ENCODE measurements at places on chromosomes 13 and 19.

DNA sequence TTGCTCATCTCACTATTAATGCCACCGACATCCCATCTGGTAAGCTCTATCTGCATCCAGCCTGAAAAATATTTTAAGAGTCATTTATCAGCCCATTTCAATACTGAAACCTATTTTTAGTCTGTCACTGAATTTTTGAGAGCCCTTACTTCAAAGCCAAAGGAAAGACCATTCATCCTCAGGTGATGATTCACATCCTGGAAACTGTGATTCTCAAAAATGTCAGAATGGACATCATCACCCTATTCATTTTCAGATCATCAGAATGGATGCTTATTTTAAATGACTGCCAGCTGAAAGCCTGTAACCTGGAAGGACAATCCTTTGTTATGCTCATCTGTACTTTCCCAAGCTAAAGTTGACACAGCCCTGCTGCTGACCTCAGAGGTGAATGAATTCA lies 27.0 kb downstream of the TNFSF11 start:
- peak; percentile 39 for DNase-seq

- DNase-seq = peak; percentile 62
These were observed 74.6 kb upstream of the NPAS1 start for GRCh38 chr19:46944918-46945628.

DNA sequence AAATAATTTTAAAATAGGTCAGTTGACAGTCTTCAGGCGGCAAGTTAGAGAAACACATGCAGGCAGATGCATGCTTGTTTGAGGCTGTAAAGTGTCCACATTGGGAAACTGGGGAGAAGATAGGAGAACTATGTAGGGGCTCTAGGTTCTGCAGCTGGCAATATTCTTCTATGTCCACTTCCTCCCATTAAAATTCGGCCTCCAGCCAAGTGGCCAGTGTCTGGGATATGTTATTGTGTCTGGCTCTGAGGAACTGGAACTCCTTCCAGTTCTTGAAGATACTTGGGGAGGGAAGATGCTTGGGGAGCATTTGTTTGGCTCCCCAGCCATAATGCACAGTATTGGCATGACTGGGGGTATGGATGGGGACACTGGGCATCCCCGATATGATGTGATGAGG lies 20.9 kb upstream of the KLF2 start:
- no peak for DNase-seq

DNA sequence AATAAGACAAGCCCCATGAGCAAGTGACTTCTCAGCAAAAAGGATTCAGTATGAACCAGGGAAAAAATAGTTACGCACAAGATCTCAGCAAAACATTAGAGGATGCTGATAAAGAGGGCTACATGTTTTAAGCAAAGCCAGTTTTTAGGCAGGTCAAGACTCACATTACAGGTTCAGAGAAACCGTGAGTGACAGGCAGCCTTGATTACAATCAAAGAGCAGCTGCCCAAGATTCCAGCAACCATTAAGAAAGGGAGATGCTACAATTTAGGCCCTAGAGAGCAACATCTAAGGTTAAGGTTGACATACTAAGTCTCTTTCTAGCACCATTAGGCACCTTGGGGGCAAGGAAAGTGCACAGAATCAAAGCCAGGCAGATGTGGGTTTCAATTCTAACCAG lies 2.8 kb upstream of the SLC7A1 start:
- no peak for DNase-seq

DNA sequence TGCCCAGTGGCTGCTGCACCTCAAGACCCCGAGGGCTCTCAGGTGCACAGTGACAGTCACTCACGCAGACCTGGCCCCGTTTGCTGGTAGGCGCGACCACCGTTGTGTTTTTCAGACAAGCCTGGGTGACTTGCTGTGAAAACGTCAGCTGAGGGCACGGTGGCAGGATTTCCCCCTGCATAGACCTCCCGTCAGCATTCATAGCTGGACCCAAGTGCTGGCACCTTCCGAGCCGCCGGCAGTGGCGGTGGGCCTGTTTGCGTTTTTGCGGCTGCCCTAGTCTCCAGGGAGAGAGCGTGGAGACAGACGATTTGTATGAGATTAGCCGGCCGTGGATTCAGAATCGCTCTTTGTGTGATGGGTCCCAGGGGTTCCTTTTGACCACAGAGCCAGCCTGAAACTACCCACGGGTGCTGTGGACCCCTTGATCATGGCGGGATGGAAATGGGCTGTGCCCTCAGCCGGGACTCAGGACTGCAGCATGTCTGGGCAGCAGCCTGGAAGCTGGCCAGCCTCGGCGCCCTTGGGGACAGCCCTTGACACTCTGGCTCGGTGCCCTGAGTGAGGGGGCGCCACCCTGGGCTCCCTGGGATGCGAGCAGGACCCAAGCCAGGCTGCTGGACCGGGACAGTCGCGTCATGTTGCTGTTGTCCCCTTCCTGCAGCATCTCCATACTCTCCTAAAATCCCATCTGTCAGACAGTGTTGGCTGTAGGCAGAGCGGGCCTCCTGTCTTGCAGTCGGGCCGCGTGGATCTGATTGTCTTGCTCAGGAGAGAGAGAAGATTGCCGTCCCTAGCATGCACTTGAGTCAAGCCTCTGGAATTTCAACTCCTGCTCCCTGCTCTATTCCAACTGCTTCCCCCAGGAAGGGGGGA lies 8.6 kb downstream of the KDM4B start:
- peak; percentile 95 for DNase-seq

DNA sequence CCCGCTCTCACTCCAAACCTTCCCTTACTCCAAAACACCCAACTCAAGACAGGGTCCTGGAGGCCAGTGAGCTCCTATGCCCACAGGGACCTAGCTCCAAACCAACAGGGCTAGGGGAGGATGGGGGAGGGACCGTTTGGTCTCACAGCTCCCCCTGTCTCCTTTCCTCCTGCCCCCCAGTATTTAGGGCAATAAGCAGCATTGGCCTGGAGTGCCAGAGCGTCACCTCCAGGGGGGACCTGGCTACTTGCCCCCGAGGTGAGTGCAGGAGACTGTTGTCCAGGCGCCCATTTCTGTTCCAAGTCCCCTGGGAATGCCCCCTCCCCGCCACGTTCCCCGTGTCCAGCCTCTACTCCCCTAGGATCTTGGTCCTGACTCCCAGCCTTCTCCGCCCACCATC lies 792 bp downstream of the RETN start:
- DNase-seq = no peak

DNA sequence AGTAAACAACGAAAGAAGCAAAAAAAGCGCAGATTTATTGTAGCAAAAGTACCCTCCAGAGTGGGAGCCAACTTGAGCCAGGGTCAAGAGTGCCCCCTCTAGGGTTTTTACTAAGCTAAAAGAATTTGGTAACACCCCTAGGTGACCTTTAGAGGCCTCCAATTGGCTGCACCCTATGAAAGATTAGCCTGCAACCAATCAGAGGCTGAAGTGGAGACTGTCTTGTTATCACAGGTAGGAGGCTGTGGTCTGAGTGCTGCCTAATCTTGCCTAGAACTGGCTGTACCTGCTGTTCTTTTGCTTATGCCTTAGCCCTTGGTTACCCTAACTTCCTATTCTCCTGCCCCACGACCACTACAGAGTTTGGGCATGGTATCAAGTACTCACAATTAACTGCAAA lies 38.3 kb downstream of the ANKRD10 start:
- DNase-seq = no peak

DNA sequence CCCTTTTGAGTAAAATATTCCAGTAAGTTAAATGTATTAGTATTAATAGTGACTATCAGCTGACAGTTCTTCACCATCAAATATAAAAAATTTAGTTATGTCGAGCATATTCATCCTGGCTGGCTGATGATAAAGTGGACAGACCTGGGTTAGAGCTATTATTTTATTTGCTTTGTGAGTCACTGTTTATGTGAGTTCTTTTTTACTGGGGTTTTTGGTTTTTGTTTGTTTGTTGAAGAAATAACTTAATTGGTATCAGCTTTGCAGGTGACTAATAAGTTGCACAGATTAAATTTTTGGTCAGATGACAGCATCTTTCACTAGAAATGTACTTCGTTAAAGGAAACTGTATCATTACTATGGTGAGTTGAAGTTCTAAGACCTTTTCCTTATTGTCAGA lies 224.7 kb downstream of the GGACT start:
- peak; percentile 41 for DNase-seq

DNA sequence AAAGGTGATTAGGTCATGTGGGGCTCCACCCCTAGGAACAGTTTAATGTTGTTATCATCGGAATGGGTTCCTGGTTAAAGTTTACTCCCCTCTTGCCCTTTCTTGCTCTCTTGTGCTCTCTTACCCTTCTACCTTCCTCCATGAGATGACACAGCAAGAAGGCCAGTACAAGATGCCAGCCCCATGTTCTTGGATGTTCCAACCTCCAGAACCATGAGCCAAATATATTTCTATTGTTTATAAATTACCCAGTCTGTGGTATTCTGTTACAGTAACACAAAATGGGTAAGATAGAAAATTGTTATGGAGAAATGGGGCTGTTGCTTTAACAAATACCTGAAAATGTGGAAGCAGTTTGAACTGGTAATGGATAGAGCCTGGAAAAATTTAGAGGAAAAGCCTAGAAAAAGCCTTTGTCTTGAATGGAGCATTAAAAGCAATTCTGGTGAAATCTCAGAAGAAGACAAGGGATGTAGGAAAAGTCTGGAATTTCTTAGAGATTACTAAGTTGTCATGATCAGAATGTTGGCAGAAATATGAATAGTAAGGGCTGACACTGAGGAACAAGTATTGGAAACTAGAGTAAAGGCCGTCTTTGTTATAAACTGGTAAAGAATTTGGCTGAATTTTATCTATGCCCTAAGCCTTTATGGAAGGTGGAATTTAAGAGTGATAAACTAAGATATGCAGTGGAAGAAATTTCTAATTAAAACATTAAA lies 53.5 kb upstream of the TSC22D1 start:
- peak; percentile 52 for DNase-seq

DNA sequence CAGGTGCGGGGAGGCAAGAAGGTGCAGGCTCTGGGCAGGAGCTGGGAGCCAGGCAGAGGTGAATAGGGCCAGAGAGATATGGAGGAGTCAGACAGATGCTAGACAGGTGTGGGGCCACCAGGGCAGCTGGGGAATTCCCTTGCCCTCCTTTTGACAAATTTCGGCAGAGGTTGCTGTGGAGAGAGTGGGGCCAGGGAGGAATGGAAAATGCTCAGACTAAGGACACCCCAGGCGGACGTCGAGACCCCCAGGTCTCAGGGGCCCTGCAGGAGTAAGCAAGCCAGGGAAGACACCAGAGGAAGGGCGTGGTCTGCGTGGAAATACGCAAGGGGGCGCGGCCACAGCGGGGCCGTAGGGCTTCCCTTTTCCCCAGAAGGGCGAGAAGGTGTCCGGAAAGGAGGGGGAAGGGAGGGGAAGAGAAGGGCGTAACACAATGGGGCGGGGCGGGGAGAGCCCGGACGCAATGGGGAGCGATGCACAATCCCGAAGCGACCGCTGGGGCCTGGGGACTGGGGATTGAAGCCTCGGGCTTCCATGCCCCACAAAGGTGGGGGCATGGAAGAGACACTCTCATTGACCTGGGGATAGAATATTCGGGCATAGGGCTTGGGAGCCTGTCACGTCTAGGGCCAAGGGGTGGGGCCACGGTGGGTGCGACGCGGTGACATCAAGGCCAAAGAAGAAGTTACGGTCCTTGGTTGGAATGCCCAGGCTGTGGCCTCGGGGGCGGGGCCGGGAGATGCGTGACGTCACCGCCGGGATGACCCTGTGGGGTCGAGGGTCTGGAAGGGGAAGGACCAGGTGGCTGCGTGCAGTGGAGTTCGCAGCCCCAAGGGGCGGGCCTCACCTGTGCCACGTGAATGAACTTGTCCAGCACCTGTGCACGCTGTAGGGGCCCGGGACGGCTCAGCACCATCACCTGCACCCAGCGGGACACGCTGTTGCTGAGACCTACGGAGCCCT lies 8.2 kb downstream of the RASGRP4 start:
- no peak for DNase-seq

GRCh38 chr13:75016225-75016624 lies 465.7 kb downstream of the TBC1D4 start:
- no peak for DNase-seq

GRCh38 chr13:30725326-30726085 lies 9.8 kb upstream of the ALOX5AP start:
- no peak for DNase-seq

DNA sequence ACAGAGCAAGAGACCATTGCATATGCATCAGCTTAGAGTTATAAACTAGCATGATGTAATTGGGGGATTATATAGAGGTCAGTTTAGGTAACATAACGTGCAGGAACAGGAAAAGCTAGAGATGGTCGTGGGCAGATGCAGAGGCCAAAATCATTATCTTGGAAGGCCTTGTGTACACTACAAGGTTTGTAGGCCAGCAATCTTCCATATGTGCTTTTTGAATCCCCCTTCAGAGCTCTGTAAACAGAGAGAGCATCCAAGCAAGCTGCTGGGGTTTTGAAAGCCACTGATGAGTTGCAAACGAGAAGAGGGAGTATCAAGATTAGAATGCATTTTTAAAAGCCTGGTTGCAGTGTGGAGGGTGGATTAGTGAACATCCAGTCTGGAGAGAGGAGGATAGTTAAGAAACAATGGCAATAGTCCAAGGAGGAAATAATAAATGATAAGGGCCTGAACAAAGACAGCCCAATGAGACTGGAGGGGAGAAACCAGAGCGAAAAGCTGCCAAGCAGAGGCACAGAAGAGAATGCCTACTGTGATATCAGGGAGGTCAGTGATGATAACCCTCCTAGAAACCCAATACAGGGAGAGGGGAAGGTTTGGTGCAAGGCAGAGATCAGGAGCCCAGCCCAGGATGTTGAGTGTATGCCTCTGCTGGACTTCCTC lies 109.6 kb downstream of the ZAR1L start:
- peak; percentile 56 for DNase-seq

GRCh38 chr13:57824121-57824520 lies 192.6 kb downstream of the PCDH17 start:
- no peak for DNase-seq

- no peak for DNase-seq
These were observed 19.0 kb upstream of the SPRY2 start for GRCh38 chr13:80359778-80360452.

GRCh38 chr13:105565136-105565727 lies 970.2 kb downstream of the EFNB2 start:
- DNase-seq = peak; percentile 59

DNA sequence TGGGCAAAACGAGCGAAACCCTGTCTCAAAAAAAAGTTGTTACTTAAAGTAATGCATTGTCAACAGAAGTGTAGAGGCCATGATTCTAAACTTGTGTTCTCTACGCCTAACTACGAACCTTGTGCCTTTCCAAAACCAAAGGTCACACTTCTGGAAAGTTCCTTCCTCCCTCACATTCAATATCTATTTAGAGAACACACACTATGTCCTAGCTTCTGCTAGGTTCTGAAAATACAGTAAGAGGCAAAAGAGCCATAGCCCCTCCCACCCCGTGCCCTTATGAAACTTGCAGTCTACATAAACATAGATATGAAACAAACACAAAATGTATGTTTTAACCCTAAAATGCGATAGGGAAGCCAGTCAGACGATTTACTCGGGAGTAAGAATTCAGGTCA lies 36.4 kb downstream of the RNF6 start:
- no peak for DNase-seq

- DNase-seq = peak; percentile 36
These were observed 189.6 kb upstream of the CSNK1A1L start for GRCh38 chr13:37295071-37295470.

- DNase-seq = peak; percentile 26
These were observed 47.4 kb upstream of the PCDH9 start for GRCh38 chr13:67277581-67277980.

GRCh38 chr13:42878721-42879120 lies 97.3 kb downstream of the FAM216B start:
- DNase-seq = peak; percentile 22

GRCh38 chr13:40148101-40148500 lies 492.6 kb downstream of the COG6 start:
- DNase-seq = no peak
